ENCODE measurements at places on chromosomes 11 and 22. TPM values are rescaled to one million over a fixed set of nuclear protein-coding genes. Genes with fewer than 3 reads are reported as not detected.

EIF3L gene
- polyA plus RNA-seq, result 1,210 TPM

MMP12 gene
- not detected for polyA plus RNA-seq

MYOD1 gene
- not detected for polyA plus RNA-seq

SPA17 gene
- 17.2 TPM for polyA plus RNA-seq

DNA sequence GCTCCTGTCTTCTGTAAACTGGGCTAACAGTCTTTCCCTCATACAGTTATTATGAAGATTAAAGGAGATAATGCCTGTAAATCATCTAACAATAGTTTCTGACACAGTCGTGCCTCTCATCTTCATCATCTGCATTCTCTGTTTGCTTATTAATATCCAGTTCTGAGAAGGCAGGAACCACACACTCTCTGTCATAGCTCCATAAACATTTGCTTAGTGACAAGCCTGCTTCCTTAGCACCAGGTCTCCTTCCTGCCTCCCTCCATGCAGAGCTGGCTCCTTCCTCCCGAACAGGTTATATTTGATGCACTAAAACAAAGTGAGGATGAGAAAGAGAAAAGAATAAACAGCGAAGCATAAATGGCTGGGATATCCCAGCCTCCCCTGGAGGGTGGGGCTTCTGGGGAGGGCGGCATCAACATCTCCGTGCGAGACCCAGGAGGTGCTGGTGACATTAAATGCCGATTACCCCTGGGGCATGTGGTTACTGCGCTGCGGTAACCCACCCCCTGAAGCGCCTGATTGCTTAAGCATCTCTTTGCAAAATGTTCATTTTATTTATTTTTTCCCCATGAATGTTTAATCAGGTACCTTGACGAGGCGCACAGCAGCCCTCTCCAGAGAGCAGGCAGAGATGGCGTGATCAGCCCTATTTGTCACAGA is 404.9 kb downstream of the NXPE2 start:
- DNase-seq, result no peak

- no peak for DNase-seq
Observed at GRCh38 chr11:16225623-16226022, 130.7 kb downstream of the SOX6 start.

GRCh38 chr11:13008625-13009475 is at the start of gene RASSF10:
Gene RASSF10 (plus strand): TSS chr11:13009316. CDS start chr11:13009577, 261 bp downstream.
- peak; percentile 65 for DNase-seq
